GM12864 (cell line): ENCODE measurements at places on chromosomes 6 and 20.

GRCh38 chr20:6094063-6094462 is 28.8 kb downstream of the FERMT1 start:
- DNase-seq, result no peak

DNA sequence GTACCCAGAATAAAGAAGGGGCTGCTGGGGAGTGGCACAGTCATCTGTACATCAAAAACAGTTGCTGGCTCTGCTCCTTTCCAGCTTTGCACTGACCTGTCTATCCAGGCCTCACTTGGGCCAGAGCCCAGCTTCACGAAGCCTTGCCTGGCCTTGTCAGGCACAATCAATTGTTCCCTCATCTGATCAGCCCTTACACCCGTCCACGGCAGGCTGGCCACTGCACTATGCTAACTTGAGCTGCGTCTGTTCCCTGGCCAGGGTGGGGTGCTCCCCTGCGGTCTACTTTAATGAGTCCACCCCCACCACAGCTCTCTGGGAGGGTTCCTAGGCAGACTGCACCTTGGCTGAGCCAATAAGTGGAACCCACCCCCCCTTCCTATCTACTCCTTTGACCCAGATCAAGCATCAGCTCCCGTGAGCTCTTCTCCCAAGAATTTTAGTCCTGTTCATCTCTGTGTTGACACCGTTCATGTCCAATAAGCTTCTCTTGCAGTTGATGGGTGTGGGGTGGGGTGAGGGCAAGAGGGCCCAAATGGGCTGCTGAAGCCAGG is 74.3 kb upstream of the MLN start:
- no peak for DNase-seq

DNA sequence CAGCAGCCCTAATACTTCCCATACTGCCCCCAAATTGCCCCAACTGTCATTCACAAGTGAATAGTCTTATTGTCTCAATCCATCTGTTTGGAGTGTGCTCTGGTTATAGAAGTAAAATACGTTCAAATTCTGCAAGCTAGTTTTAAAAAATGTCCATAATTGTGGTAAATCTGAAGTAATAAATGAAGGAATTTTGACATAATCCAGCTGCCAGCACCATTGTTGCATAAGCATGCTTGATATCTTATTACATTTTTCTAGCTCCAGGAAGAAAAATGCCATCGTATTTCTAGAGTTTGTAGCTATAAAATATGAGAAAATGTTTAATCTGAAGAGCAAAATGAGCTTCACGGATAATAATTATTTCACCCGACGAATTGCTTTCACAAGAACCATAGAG is 664.7 kb downstream of the RFPL4B start:
- no peak for DNase-seq

DNA sequence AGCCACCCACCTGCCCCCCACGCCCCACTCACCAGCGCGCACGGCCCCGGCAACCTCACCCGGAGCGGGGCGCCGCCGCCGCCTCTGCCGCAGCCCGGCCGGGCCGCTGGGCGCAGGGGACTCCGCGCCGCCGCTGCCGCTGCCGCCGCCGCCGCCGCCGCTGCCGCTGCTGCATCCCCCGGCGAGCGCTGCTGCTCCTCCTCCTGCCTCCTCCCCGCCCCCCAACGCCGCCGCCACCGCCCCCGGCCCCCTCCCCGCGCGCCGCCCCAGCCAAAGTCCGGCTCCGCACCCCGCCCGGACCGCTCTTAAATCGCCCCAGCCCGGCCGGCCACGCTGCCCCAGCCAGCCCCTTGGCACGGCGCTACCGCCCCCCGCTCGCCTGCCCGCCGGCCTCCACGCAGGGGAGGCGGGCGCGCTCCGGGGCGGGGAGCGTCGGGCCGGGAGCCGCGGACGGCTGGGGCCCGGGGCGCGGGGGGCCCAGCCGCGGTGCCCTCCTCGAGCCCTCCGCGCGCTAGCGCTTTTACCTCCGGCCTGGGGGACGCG is at the start of gene SULF2:
Gene SULF2, minus strand, starts transcription at position 171 of the 543 bp plus-strand sequence. CDS start 28,118 bp downstream, outside the sequence.
- DNase-seq, result no peak

DNA sequence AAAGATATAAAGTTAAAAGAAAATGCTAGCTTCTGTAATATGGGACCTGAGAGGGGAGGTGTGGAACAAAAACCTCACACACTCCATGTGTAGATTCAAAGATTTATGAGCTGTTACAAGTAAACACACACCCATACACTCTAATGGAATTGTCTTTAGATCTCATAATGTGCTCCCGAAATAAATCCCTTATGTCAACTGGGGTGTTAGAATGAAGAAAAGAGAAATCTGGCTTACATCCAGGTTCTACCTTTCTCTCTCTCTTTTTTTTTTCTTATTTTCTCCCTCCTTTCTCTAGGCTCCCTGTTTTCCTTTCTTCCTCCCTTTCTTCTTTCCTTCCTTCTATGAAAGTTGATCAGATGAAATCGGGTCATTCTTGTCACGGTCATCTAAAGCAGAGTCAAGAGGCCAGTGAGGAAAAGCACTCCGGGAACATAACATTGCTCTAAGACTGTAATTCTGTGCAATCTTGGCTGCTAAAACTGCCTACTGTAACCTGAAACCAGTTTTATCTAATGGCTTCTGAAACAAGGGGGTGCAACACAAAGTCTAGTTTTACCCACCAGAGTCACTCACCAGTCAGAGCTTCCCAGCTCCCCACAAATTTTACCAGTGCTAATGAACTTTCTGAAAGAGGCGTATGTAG is 68.3 kb upstream of the BTBD3 start:
- DNase-seq, result no peak

- no peak for DNase-seq
Observed at GRCh38 chr6:42729731-42730130, 7.3 kb upstream of the PRPH2 start.

- no peak for DNase-seq
Observed at GRCh38 chr20:1302685-1303541, 26.0 kb downstream of the SDCBP2 start.
